ENCODE measurements at places on chromosomes 1 and 21. TPM values are rescaled to one million over a fixed set of nuclear protein-coding genes. Genes with fewer than 3 reads are reported as not detected.

DNA sequence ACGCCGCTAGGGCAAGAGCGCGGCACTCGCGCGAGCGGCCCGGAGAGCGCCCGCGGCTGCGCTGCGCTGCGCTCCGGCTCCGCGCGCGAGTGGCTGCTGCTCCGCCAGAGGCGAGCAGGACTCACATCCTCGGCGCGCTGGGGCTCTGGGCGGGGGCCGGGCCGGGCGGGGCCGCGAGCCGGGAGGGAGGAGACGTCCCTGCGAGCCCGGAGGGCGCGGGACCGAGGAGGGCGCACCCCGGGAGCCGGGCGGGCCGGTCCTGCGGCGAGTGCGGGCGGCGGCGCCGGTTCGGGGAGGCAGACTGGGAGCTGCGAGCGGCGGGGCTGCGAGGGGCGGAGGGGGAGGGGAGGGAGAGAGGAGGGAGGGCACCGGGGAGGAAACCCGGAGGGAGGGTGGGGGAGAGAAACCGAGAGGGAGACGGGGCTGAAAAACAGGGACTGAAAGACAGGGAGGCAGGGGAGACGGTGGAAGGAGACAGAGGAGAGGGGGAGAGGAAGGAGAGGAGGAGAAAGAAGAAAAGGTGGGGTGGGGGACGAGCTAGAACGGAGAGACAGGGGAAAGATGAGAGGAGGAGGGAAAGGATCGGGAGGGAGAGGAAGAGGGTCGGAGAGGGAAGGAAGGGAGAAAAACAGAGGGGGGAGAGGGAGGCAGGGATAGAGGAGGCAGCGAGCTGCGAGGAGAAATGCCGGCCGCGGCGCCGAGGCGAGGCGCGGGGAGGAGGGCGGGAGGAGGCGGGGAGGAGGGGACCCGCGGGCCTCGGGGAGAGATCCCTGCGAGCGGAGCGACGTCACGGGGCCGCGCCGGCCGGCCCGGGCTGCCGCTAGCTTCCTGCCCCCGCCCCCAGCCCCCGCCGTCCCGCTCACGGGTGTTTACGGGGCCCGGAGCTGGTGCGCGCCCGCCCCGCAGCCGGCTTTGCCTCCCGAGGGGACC lies at the start of gene CAMK2N1:
Gene CAMK2N1, minus strand, starts transcription at position 684 of the 930 bp plus-strand sequence. CDS start 831 bp downstream, outside the sequence.
- peak; percentile 72 for DNase-seq

GRCh38 chr1:32716312-32717148 lies 14.0 kb upstream of the SYNC start:
- peak; percentile 47 for DNase-seq

GRCh38 chr21:42991992-42992740 lies 17.8 kb downstream of the PKNOX1 start:
- no peak for DNase-seq

The LRRC7 gene
- 6.9 TPM for total RNA-seq

- no peak for DNase-seq
Measured at GRCh38 chr1:22801761-22802160, 91.1 kb downstream of the EPHB2 start.

Measured in testis (tissue), 5 donors.